ENCODE measurements at places on chromosomes 13 and 19.

- no peak for DNase-seq
These were observed 1.7 kb downstream of the SHANK1 start for GRCh38 chr19:50717891-50718254.

DNA sequence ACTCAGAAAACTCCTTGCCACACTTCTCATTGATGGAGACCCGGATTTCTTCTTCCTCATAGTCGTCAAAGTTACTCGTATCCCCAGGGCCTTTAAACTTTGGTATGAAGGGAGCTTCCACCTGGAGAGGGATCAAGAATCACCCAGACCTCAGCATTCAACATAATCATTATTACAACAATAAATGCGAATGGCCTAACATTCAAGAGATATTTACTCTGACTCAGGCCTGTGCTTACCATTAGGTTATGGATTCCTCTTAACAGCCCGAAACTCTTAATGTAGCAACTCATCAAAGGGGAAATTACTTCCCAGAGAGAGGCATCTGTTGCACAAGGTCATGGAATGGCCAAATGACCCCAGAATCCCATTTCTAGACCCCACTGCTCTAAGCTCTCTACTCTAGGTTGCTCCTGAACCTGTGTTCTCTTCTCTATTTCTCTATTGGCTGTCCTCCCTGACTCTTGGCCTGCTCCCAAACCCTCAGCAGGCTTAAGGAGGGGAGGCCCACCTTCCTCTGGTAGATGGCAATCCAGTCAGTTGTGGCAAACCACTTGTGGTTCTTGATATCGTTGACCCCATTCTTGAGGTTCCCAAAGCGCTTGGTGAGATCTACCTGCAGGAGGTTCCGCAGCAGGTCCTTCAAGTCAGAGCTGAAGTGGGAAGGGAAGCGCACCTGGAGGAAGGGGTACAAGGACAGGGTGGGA is 2.7 kb upstream of the SAMD1 start:
- no peak for DNase-seq

GRCh38 chr13:59706101-59706976 is 457.4 kb downstream of the DIAPH3 start:
- DNase-seq: no peak

DNA sequence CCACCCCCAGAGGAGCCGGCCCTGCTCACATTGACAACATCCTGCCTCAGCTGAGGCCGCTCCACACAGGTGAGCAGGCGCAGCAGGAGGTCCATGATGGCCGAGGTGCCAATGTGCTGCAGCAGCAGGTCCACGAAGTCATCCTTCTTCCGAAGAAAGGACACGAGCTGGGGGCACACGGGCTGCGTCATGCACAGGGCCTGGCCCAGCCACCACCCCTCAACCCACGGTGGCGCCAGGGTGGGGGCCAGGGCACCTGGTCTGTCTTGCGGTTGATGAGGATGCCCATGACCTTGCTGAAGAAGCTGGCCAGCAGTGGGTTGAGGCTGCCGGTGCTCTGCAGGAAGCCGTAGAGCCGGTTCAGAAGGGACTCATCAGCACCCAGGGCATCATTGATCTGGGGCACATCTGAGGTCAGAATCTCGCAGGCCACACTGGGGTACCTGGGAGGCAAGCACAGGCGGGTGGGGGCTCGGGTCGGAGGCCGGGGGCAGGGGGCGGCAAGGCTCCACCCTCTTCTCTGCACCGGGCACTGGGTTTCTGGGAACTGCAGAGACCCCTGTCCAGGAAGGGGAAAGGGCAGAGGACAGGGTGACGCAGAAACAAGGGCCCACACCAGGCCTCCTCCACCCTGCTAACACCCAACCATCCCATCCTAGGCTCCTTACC is 13.4 kb downstream of the PPP6R1 start:
- DNase-seq: no peak

DNA sequence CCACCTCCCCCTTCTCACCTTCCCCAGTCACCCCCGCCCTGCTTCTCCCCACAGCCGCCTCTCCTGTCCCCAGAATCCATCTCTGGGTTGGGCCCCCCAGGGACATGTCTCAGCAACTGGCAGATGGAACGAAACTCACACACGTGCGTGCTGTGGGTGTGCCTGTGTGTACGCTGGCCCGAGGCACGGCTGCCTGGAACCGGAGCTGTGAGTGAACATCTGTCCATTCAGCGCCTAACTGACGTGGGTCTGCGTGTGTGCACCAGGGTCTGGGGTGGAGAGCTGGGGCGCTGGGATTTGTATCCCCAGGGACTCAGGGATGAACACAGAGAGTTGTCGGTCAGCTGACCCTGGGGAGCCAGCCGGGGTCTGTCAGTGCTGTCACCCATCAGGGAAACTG is 752 bp upstream of the HAS1 start:
- DNase-seq: no peak

DNA sequence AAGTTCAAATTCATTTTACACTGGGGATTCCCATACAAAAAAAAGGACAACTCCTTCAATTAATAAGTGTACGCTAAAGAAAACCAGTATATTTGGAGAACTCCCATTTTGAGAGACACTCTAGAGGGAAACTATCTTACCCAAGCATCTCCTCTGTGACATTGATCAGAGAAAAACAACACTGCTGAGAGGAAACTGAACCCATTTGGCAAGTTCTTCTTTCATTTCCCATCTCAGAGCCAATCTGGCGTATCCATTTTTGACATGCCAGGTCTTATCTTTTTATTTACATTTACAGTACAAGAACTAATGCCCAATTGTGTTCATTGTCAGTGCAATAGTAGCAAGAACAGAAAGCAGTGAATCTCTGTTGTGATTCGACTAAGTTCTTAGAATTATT is 30.1 kb downstream of the LIG4 start:
- DNase-seq: no peak

GRCh38 chr19:17527326-17527725 is 15.9 kb downstream of the PGLS start:
- DNase-seq: no peak

GRCh38 chr19:27770095-27770494 is 1442.9 kb downstream of the UQCRFS1 start:
- DNase-seq: no peak

- DNase-seq: no peak
These were observed 90.8 kb downstream of the IRS2 start for GRCh38 chr13:109695402-109696190.

- DNase-seq: no peak
These were observed 376.6 kb downstream of the PCDH9 start for GRCh38 chr13:66853564-66853963.

GRCh38 chr13:105087945-105088344 is 1447.5 kb downstream of the EFNB2 start:
- no peak for DNase-seq

DNA sequence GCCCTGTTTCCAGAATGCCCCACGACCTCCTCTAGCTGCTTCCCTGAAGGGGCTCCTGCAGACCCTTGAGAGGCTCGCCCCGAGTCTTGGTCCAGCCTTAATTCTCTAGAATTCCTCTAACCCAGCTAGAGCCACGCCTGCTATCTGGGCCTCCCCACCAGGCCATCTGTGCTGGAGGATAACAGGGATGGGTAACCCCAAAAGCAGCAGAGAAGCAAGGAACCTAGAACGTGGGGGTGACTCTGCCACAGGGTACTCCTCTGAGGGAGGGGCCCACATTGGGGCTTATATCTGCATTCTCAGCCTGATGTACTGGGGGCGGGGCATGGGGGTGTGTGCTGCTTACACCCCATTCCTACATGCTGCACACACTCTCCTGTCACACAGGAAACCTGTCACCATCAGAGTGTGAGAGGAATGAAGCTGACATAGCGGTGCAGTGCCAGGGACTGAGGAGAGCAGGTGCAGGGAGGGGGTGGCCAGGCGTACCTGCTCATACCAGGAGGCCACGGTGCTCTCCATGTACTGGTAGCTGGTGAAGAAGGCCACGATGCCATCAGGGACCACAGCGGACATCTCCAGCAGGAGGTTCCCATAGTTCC is 13.8 kb downstream of the KLC3 start:
- DNase-seq: no peak

GRCh38 chr13:77448689-77449088 is 86.8 kb upstream of the SCEL start:
- no peak for DNase-seq

DNA sequence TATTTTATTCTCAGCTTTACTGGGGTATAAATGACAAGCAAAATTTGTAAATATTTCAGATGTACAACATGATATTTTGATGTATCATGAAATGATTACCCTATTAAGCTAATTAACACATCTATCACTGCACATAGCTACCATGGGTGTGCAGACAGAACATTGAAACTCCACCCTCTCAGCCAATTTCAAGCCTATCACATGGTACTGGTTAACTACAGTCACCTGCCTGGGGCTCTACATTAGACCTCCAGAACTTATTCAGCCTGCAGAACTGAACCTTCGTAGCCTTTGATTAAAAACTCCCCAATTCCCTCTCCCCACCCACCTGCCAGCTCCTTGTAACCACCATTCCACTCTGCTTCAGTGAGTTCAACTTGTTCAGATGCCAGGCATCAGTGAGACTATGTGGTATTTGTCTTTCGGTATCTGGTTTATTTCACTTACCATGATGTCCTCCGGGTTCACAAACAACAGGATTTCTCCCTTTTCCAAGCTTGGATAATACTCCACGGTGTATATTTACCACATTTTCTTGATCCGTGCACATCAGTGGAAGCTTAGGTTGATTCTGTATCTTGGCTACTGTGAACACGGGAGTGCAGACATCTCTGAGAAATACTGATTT is 19.2 kb downstream of the RAB20 start:
- no peak for DNase-seq

- no peak for DNase-seq
These were observed 437.5 kb downstream of the FGF9 start for GRCh38 chr13:22108283-22108942.

DNA sequence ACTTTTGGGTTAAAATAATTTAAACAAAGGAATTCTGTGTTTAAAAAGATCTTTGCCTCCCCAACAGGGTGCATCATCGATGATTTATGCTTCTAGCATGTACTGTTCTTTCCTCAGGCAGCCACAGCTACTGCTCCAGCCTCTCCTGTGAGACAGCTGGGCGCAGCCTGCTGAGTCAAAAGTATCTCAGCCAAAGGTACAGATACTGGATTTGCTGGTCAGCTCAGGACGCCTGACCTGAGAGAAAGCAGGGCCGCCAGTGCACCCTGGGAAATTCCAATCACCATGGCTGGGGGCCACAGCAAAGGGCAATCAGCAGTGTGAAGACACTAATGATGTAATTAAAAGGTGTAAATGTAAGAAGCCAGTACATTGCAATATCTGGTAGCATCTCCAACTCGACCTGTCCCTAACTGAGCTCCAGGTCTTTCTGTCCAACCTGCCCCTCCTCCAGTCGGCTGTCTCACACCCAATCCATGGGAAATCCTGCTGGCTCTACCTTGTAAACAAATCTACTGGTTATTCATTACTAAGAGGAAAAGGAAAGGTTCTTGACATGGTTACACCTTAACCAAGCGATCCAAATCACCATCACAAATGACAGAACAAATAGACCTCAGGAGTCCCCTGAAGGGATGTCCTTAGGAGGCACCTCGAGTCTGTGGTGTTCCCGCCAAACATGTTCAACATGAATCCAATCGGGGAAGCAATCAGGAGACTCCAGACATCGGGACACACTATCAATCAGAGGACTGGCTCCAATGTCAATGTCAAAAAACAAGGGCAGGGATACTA is 7.3 kb downstream of the OPA3 start:
- no peak for DNase-seq
